ENCODE measurements at places on chromosomes 3 and 15.

DNA sequence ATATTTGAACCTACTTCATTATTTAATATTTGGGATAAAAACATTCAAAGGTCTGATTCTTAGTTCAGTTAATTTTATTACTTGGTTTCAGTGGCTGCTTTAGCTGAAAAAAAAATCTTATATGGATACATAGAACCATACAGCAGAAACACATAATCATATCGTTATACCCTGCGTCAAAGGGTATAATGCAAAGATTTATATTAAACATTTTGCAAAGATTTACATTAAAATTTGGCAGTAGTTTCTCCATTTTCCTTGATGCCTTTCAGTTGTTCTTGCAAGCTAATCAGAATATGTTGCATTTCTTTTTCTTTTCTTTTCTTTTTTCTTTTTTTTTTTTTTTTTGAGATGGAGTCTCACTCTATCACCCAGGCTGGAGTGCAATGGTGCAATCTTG, 31.4 kb downstream of the CLDN11 start:
- no peak for DNase-seq

GRCh38 chr3:100352296-100353231, 18.0 kb downstream of the NIT2 start:
- DNase-seq = no peak

- no peak for DNase-seq
Measured at GRCh38 chr3:32876920-32877319, 59.1 kb downstream of the TRIM71 start.

- DNase-seq = no peak
Measured at GRCh38 chr3:177733936-177734335, 536.7 kb upstream of the TBL1XR1 start.

- DNase-seq = no peak
Measured at GRCh38 chr3:31880482-31881078, 100.5 kb downstream of the OSBPL10 start.

GRCh38 chr3:47266709-47267489, 15.7 kb downstream of the KIF9 start:
- peak; percentile 58 for DNase-seq

- DNase-seq = peak; percentile 76
Measured at GRCh38 chr3:130963878-130964277, 62.7 kb downstream of the ASTE1 start.

DNA sequence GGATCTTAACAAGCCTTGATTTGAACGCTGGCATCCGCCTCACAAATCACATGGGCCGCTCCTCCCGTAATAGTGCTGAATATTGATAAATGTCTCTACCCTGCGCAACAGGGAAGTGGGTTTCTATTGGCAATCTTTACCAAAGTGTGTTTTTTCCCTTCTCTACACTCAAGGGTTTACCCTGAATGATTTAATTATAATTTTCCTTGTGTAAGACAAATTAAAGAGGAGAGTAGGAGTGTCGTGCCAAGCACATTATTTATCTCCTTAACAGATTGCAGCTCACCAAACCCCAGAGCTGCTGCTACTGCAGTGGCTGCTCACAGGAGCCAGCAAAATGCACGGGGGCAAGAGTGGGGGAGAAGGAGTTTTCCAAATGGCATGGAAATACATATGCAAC, 545.8 kb downstream of the FOXP1 start:
- no peak for DNase-seq

DNA sequence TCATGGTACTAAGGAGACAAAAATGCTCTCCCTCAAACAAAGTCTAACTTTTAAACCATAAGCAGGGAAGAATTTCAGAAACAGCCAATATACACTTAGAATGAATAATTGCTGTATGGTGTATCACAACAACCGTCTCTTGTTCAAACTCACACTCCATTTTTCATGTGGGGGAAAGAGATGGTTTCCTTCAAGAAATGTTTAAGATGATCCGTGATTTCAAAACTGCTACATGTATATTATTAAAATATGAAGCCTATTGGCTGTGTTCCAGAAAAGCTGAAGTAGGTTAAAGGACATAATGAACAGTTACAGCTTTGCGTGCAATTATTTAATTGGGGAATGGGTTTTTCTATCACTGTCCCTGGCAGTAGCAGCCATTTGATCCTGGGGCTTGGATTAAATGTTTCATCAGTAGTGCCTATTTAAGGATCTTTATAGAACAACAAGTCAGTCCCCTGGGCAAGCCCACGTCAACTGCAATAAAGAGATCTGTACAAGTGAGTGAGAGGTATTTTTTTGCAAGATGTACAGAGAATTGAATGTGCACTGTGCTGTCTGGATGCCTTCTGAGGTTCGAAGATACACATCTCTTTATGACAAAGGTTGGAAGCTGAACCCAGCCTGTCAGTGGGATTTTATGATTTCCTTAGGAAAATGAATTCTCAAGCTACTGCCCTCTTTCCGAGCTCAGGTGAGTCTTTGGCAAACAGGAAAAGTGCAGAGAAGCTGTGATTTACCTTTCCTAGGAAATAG, 337.2 kb upstream of the RARB start:
- DNase-seq = no peak

DNA sequence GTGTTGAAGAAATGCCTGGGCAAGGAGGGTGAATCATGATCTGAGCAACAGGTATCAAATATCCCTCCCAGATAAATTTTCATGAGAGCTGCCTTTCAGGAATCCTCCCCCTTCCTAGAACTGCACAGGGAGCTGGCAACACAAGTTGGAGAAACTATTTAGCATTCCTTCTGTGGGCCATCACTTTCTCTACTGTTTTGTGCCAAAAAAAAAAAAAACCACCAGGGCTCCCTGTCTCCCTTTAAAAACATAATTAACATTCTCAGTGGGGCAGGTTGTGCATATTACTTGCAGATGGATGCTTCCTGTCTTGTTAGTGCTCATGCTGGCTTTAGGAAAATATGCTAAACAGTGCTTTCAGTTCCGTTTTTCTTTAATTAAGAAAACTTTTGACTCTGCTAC, 234.9 kb upstream of the LMCD1 start:
- DNase-seq = no peak

- DNase-seq = no peak
Measured at GRCh38 chr15:96252148-96252547, 78.4 kb upstream of the NR2F2 start.

DNA sequence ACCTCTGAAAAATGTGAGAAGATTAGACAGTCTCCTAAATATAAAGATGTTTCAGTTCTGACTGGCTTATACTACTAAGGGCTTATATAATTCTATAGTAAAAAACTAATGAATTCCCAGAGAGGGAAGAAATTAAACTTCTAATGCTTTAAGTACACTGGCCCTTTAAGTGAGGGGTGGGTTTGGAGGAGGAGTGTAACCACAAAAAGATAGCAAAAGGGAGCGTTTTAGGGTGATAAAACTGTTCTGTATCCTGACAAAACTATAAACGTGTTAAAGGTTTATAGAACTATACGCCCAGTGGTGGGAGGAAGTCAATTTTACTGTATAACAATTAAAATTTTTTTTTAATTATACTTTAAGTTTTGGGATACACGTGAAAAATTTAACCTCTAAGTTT, 45.8 kb downstream of the CEP152 start:
- no peak for DNase-seq

DNA sequence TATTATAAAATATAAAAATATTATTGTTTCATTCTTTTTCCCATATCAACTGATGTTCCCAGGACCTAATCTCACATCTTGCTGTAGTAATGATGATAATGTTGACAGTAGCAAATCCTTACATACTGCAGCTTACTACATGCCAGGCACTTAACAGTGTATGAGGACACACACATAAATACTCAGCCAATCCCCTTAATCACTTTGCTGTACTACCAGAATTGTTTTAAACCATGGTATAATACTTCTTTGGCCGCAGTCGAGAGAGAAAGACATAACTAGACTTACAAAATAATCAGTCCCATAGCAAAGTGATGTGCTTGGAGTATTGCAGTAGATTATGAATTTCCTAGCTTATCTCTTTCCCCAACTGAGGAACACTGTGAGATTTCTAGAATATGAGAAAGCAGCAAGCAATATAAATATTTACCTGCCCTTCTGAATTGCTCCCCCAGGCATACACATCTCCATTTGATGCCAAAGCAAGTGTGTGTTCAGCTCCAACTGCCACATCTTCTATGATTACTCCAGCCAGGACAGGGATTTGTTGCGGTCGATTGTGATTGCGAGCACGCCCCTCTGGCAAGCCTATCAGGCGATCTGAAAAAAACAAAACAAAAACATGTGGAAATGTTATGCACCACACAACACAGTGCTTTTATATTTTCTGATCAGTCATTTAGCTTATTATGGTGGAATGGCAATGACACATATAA, 33.0 kb downstream of the FBXL22 start:
- no peak for DNase-seq

DNA sequence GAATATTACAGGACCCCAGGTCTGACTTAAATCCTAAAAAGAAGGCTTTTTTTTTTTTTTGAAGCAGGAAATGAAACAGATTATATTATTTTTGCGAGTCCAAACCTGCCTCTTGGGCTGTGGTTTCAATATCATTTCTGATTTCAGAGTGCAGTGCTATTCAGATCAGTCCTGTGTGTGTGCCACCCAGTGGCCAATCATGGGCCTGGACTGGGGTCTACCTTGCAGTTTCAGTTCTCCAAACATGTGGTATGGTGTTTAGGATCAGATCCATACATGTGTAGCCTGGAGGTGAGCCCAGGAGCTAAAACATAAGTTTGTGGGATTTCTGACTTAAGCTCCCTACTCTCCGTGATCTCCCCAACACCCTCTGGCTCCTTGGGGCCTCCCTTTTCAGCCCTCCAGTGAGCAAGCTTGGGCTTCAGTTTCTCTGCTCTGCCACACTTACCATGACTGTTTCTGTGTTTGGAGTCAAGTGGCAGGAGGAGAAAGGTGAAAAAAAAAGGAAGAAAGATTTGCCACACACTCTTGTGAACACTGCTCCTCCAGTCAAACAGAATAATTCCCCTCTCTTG, 12.1 kb upstream of the THSD4 start:
- no peak for DNase-seq

- peak; percentile 74 for DNase-seq
Measured at GRCh38 chr15:40354408-40355171, 3.4 kb upstream of the DISP2 start.

- DNase-seq = peak; percentile 35
Measured at GRCh38 chr3:196518966-196519717, 4.0 kb upstream of the SMCO1 start.

DNA sequence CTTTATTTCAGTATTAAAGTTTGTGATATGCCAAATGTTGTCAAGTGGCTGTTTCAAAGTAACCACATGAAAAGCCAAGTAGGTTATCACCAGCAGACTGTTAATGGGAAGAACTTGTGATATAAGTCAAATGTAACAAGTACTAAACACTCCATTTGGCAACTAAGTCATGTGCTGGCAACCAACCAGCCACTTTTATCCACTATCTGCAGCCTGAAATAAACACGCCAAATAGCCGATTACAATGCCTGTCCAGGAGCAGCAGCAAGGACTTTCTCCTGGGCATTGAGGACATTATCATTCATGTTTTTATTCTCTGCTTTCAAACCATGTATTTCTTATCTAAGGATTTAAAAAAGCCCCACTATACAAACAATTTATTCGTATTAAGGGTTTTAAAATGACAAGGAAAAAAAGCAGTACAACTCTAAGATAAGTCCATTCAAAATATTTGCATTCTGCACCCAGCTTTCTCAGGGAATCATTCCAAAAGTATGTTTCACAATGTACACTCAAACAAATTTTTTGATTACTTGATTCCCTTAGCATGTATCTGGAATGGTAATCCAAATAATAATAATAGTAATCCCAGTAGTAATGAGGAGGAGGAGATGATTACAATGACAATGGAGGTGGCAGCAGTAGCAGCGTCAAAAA, 448.6 kb downstream of the ERC2 start:
- DNase-seq = no peak

DNA sequence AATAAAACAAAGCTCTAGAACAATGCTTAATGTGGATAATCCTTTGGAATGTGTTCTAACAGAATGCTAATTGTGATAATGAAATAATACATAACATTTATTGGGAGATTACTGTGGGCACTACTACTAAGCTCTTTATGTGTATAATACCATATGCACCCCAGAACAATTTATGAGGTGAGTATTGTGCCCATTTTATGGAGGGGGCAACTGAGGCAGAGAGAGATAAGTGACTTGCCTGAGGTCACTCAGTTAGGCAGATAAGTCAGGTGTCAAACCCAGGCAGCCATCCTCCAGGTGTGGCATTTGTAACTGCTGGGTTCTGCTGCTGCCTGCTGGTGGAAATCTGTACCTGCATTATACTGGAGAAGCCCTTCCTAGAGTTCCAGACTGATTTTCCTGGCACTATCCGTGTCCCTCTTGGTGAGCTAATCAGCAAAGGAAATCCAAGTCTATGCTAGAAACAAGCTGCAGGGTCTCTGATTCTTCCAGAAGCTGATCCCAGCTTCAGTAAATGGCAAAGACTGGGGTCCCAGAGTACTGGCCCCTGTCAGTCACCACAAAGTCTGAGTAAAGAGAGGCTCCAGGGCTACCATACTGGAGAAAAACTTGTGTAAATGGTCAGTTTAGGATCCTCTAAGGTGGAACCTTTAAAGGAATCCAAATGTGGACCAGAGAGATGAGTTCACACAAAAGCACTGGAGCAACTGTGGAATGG, 22.6 kb upstream of the RBP1 start:
- DNase-seq = peak; percentile 72

DNA sequence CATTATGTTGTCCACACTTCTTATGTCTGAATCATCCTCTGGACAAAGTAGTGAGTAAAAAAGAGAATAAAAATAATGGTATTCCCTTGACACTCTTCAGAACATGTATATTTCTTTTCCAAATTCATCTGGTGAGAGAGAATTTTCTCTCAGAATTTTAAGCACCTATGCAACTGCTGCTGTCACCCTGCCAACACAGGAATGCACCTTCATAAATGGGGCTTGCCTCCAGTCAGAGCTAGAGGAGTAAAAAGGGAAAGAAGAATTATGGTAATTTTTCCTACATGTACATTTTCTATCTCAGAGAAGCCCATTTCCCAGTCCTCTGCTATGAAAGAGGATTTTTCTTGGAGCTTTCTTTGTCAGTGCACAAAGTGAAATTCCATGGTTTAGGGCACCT, 92.2 kb upstream of the ALCAM start:
- DNase-seq = no peak

DNA sequence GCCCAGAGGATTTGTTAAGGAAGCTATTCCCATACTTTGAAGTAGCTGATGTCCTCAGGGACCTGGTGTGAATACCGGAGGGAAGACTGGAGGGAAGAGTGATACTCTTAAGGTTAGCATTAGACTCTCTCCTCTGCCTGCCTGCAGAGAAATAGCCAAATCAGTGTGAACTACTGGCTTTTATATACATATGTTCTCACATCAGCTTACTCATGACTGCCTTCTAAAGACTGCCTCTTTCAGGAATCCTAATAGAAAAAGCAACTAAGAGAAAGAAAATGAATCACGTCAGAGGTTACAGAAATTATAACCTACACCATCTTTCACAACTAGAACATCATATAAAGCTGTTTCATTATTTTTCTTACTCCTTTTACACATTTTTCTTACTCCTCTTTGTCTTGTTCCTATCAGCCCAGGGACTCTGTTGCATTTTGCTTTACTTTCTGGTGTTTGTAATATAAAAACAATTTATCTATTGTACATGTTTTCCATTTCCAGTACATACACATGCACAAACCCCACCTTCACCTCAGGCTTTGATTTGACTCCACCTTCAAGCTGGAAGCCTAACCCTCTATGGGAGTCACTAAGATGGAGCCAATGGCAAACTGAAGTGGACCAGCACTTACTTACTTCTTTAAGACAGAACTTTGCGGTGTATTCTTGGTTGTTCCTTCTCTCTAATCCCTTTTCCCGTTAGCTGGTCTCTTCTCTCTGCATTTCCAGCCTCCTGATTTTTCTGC, 257.7 kb upstream of the UBE2E1 start:
- DNase-seq = no peak

Data from eye (tissue), 1 donor.